NK-92 treated with Interleukin-12 subunit alpha and Interleukin-12 subunit beta, amount 100 ng/mL, for 24 hours (cell line): ENCODE measurements at places on chromosomes 3 and 15.

DNA sequence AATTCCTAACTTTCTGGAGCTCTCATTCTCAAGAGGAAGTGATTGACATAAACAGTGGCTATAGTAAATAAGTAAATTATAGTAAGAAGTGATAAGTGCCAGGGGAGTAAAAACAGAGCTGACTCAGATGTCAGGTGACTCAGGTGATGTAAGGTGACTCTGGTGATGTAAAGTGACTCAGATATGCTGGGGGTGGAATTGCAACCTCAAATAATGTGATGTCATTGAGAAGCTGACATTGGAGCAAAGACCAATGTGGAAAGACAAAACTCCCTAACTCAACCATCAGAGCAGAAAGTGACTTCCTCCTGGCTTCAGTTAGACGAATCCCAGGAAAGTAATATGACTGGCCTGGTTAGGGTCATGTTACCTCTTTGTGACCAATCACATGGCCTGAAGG lies 144.2 kb upstream of the SNTN start:
- DNase-seq: no peak

GRCh38 chr3:188687389-188687788 lies 484.4 kb upstream of the TPRG1 start:
- no peak for DNase-seq

GRCh38 chr15:49758856-49759255 lies 138.0 kb downstream of the DTWD1 start:
- no peak for DNase-seq

GRCh38 chr3:112001526-112001925 lies 2.8 kb downstream of the TAGLN3 start:
- no peak for DNase-seq

GRCh38 chr15:25680686-25681025 lies 182.5 kb downstream of the ATP10A start:
- DNase-seq: no peak

GRCh38 chr3:154139996-154140436 lies 18.8 kb downstream of the ARHGEF26 start:
- no peak for DNase-seq

GRCh38 chr3:5463991-5464390 lies 276.5 kb downstream of the EDEM1 start:
- DNase-seq: no peak
